AG10803 (cell line): ENCODE measurements at places on chromosomes 7 and 10.
A peak's percentile ranks its signal among the peaks of the same experiment; 100 is the strongest.

- DNase-seq, result no peak
These were observed 157.2 kb upstream of the TNRC18 start for GRCh38 chr7:5580714-5581395.

- DNase-seq, result peak; percentile 59
These were observed 41.5 kb upstream of the ST7 start for GRCh38 chr7:116911801-116912200.

DNA sequence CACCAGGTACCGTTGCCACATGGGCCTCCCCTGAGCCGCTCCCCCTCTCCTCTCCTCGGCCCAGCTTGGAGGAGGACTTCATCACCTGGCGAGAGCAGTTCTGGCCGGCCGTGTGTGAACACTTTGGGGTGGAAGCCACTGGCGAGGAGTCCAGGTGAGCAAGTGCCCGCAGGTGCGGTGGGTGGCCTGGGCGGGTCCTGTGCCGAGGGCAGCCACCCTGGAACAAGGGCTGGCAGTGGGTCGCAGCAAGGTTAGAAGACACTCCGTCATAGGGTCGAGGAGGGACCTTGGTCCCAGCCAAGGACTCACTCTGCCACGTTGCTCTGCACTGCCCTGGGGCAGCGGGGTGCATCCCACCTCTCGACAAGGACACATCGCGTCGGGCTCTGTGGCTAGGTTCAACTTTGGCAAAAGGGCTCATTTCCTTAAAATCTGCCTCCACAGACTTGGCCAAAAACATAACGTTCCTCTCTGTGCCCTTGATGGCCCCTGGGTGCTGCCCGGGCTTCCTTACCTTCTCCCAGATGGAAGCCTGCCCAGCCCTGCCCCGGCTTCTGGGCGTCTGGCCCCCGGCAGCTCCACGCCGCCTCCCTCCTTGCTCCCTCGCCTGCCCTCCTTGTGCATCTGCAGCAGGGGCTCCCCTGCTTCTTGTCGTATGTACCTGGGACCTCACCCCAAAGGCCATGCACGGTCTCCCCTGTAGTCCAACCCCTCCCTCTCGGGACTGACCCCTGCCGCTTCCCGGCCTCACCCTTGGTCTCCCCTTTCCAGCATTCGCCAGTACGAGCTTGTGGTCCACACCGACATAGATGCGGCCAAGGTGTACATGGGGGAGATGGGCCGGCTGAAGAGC, 12.7 kb downstream of the TMEM120A start:
- DNase-seq, result no peak

GRCh38 chr10:98855403-98856189, 380.1 kb downstream of the HPSE2 start:
- DNase-seq, result no peak

- DNase-seq, result no peak
These were observed 25.1 kb upstream of the ZNF273 start for GRCh38 chr7:64877714-64878610.

- DNase-seq, result peak; percentile 98
These were observed 15.8 kb upstream of the CAMK1D start for GRCh38 chr10:12333380-12334185.

DNA sequence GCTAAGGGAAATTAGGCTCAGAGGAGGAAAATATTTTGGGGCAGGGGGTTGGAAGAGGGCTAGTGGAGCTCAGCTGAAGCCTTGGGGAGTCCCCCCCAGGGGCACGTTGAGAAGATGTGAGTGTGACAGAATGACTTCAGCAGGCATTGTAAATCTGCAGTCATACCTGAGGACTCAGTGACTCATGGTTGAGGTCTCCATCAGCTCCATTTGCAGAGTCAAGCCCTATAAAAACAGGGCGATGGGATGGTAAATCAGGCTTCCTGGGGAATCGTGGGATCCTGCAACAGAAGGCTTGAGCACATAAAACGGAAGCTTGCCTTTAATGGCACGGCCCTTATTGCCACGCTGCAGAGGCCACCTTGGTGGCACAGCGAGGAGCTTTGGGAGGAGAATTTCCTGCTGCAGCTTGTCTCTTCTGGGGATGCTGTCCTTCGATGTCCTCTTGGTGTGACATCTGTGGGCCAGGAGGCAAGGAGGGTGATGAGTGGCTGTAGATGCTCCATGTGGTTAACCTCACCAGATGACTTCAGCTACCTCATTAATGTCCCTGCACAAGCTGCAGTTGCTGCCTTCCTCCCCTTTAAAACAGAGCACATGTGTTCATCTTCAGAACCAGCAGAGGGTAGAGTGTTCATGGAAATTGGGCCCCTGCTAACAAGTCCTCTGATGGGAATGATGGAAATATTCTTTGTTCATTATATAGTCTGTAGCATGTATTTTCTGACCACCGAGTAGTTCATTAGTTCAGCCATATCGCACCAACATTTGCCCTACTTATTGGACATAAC, 285.9 kb downstream of the LRMDA start:
- DNase-seq, result peak; percentile 18

GRCh38 chr10:128161031-128161430, 34.8 kb upstream of the MKI67 start:
- DNase-seq, result no peak

GRCh38 chr7:30562498-30562897, 32.2 kb upstream of the GARS1 start:
- DNase-seq, result no peak

GRCh38 chr10:76788452-76788811, 849.2 kb downstream of the KCNMA1 start:
- DNase-seq, result no peak

DNA sequence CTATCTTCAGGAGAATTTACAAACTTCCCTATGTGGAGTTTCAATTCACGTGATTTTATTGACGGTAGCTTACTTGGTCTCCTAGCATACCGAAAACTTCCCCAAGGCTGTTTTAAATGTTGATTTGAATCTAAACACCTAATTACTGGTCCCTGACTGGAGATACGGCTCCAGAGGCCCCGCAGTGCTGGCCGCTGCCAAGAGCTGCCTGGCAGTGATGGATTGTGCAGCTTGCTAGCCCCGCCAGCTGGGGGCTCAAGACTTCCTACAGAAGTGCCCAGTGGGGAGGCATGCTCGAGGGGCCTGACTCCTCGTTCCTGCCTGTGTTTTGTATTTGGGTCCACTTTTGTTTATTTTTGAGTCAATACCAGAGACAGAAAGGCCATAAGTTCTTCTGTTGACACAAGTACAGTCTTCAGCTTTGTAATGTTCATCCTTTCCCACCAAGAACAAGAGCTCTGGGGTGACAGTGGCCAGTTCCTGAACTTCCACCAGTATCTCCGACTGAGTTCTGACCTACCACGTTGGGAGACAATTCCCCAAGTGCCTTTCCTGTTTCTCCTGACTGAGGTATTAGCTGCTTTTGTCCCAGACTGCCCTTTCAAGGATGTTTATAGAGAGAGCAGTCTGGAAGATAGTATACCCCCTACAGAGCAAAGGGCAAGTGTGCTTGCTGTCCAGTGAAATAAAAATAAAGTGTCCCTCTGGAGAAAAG, 80.7 kb upstream of the CXCL12 start:
- DNase-seq, result no peak

- no peak for DNase-seq
These were observed 108.0 kb downstream of the SPAG6 start for GRCh38 chr10:22453320-22453719.

- peak; percentile 89 for DNase-seq
These were observed 293.9 kb downstream of the CCDC3 start for GRCh38 chr10:12707461-12708185.

GRCh38 chr10:78212786-78213175, 179.1 kb downstream of the RPS24 start:
- no peak for DNase-seq

GRCh38 chr7:11539853-11540252, 292.1 kb downstream of the THSD7A start:
- no peak for DNase-seq

GRCh38 chr7:105323366-105323765, 65.4 kb downstream of the SRPK2 start:
- DNase-seq, result no peak

- peak; percentile 10 for DNase-seq
These were observed 60.8 kb upstream of the OIT3 start for GRCh38 chr10:72832701-72833100.

DNA sequence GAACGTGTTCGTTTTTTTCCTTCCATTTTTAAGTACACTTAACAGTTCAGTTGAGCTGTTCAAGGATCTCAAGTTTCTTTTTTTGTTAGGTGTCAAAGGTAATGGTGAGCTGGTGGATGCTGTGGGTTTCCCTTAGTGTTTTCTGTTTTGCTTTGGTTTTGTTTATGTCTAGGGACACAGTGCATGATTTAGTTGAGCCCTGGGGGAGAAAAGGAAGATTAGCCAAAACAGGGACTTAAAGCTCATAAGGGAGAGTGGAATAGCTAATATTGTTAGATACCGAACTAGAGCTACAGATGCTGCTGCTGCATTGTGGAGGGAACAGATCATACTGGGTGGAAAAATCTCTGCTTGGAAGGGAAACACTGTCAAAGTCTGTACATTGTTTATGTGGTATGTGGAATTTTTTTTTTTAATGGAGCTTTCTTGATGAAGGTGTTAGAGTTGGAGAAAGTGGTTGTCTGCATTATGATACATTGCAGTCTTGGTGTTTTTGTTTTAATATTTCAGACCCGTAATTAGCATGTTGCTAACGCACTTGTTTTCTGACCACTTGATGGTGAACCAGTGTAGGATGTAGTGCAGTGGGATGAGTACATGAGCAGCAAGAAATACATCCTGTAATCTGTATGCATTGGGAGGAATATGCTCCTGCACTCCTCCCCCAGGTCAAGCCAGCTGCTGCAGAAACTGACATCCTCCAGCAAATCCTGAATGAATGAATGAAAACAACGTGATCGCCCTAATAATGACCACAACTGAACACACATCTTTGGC, 2.1 kb downstream of the GLCCI1 start:
- no peak for DNase-seq

DNA sequence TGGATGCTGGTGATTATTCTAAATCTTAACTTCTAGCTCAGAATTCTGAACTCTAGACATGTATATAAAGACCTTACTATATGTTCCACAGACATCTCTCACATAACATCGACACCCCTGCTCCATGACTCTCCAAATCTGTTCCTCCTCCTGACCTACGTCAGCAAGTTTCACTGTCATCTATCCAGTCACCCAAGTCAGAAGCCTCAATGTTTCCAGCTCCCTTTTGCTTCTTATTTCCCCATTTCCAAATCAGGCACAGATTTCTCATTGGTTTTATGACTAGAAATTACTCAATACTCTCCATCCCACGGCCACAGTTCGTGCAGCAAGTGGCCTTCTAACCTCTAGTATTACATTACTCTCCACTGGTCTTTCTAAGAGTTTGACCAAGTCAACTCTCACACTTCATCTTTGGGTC, 28.5 kb downstream of the EPC1 start:
- peak; percentile 65 for DNase-seq

GRCh38 chr7:22230238-22230637, 126.7 kb downstream of the RAPGEF5 start:
- DNase-seq, result no peak

DNA sequence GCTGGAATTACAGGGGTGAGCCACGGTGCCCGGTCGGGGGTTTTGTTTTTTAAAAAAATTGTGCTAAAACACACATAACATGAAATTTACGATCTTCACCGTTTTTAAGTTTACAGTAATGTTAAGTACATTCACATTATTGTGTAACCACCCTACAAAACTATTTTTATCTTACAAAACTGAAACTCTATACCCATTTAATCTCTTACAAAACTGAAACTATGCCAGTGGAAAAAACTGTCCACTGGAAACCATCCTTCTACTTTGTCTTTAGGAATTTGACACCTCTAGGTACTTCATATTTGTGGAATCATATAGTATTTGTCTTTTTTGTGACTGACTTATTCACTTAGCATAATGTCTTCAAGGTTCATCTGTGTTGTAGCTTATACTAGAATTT, 1.0 kb upstream of the PSMC2 start:
- no peak for DNase-seq

DNA sequence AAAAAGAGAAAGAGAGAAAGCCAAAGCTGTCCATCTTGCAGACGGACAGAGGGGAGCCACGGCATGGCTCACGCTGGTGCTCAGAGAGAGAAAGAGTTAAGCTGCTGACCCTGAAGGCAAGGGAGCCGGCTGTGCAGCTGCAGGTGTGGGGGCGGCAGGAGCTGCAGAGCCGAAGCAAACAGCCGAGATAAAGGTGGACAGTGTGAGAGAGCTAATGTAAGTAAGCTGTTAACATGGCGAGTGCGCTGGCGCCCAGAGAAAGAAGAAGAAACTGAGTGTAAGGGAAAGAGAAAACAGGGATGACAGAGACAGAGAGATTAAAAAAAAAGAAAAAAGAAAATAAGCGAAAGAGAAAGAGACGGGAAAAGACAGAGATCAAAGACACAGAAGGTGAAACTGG, 18.2 kb downstream of the COL17A1 start:
- DNase-seq, result no peak

DNA sequence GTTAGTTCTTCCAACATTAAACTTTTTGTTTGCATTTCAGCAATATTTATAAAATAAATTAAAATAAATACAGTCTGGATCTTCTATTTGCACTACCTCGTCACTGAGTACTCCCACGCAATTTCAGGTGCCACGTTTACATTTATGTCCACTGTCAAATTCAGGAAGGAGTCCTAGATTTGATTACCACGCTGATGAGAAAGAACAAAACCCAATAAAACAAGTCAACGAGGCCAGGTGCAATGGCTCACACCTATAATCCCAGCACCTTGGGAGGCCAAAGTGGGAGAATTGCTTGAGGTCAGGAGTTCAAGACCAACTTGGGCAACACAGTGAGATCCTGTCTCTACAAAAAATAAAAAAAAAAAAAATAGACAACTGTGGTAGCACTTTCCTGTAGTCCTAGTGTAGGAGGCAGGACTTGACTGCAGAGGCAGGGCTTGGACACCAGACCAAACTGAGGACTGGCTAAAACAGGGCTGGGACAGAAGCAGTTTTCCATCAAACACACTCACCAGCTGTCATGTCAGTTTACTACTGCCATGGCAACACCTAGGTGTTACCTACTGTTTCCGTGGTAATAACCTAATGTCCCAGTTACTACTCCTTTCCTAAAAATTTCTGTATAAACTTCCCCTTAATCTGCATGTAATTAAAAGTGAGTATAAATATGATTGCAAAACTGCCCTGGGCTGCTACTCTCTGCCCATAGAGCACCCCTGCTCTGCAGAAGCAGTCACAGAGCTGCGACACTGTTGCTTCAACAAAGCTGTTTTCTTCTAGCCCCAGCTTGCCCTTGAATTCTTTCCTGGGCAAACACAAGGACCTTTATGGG, 341.7 kb downstream of the PARD3 start:
- no peak for DNase-seq

GRCh38 chr10:129293991-129294700, 172.9 kb upstream of the MGMT start:
- DNase-seq, result no peak

GRCh38 chr7:129644634-129645230, 33.2 kb downstream of the NRF1 start:
- DNase-seq, result peak; percentile 62

DNA sequence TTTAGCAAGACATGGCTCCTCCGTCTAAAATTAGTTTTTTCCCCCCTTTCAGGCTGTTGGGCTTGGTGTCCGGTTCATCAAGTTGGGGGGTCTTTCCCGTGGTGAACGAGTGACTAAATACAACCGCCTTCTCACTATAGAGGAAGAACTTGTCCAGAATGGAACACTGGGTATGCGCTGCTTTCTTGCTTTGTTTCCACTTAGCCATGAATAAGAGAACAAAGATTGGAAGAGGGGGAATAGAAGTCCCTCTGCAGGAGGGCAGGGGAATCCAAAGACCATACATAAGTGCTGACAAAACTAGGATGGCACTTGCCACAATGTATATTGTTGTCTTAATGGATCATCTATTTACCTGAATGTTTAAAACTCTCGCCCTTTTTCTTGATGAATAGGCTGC, 30.5 kb downstream of the ENO4 start:
- DNase-seq, result no peak

GRCh38 chr7:117548035-117548434, 68.2 kb downstream of the CFTR start:
- DNase-seq, result no peak
